SIG-M5 (cell line): ENCODE measurements at places on chromosomes 4 and X.

- DNase-seq: no peak
These were observed 194.9 kb downstream of the PACRGL start for GRCh38 chr4:20895208-20895607.

DNA sequence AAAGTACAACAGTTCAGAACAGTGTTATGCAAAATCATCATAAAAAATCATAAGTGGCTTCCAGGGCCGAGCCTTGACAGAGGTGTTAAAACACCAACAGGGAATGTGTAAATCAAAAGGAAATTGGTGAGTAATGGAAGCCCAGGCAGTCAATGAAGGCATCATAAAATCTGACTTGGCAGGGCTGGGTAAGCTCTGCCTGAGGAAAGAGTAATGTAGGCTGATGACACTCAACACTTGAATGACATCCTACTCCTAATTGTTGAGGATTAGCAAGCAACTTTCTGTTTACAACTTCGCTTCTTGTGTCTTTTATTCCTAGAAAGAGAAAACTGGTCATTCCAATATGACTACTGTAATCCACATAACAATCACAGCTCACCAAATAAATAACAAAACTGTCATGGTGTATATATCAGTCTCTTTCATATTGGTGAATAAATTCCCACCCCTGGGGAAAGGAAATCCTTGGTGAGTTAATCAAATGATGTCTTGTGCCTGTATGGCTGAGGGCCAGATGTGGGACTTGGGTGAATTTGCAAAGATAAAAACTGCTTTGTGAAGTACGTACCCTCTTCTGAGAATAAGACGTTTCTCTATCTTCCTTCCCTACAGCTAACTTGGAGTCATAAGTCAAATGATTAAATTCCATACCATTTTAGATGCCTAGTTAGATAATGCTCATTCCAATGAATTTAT is 196.8 kb downstream of the DCHS2 start:
- DNase-seq: no peak

- no peak for DNase-seq
These were observed 228.8 kb downstream of the SPCS3 start for GRCh38 chr4:176548571-176548970.

GRCh38 chr4:187073820-187074219 is 350.2 kb upstream of the FAT1 start:
- DNase-seq: no peak

DNA sequence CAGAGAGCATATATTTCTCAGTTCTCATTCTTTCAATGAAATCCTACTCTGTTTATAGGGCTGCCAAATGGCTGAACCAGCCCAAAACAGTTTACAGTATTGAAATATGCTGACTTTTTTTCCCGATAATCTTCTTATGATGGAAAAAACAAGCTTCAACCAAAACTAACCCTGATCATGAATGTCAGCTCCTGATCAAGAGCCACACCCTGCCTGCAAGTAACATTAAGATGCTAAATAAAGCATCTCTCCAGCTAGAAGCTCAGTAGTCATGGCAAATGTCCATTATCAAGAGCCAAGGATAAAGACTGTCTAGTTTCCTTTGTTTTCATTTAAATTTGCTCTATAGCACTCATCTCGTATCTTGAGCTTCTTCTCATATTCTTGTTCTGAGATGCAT is 136.0 kb downstream of the ADAMTS3 start:
- no peak for DNase-seq

- DNase-seq: no peak
These were observed 2.6 kb downstream of the C4orf33 start for GRCh38 chr4:129098531-129099001.

DNA sequence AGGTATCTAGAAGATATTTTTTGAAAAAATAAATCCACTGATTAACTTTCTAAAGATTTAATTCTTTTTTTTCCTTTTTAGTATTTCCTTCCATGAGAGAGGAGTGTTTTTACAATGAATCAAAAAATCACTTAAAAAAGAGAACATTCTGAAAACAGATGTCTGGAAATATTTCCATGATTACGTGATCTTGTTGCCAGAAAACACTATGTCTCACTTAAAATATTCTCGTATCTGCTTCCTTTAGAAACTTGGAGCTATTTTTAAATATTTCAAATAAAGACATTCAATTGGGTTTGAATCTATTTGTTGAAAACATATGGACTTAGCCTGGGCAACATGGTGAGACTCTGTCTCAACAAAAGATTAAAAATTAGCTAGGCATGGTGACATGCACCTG is 232.8 kb upstream of the RASGEF1B start:
- DNase-seq: no peak

DNA sequence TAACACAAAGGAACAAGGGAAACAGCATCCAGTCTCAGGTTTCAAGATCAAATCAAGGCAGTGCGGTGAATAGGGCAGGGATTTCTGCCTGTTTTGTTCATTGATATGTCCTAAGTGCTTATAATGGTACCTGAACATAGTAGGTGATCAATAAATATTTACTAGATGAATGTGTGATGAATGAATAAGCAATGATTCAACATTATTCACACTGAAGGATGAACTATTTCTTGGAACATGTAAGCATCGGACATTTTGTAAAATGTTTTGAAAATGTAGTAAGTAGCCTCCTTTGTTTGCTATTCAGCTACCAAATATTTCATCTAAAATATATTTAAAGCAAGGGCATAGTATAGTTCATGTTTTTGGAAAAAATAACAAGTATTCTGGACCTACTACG is 67.8 kb downstream of the USP38 start:
- no peak for DNase-seq

DNA sequence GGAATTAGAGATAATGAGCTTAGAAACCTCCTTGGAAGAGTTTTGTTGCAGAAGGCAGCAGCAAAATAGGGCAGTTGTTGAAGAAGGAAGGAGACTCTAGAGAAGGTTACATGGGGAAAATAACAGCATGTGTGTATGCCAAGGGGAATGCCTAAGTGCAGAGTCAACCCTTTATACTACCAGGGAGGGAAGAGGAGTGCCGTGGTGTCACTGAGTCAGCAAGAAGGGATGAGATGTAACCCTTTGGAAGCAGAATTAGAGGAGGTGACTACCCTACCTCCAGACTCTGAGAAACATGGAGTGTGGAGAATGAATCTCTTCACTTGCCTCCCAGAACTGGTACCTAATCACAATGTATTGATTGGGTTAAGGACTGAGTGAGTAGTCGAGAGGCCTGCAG is 6.7 kb upstream of the GABRE start:
- DNase-seq: no peak

DNA sequence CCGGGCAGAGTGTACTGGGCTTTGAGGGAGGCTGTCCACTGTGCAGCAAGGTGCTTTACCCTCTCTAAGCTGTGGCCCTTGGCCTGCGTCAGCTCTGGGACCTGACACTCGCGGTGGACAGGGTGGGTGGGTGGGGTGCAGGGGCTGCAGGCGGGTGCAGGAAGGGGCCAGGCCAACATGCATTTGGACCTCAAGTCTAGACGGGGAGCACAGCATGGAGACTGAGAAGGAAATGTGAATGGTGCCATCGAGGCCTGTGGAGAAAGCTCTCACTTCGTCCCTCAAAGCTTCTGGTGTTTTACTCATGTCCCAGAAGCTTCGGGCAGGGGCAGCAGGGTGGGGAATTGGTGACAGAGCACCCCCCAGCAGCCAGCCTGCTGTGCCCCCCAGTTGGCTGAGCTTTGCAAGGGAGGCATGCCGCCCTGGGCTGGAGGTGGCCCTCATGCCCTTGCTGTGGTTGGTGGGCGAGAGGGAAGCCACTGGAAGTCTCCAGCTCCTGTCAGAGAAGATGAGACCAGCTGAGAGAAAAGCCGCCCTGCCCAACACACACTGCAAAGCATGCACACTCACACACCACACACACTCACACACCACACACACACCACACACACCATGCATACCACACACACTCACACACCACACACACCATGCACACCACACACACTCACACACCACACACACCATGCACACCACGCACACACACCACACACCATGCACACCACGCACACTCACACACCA is 12.3 kb downstream of the PNMA6E start:
- no peak for DNase-seq

- no peak for DNase-seq
These were observed 29.8 kb downstream of the DCAF8L2 start for GRCh38 chrX:27619975-27620374.

DNA sequence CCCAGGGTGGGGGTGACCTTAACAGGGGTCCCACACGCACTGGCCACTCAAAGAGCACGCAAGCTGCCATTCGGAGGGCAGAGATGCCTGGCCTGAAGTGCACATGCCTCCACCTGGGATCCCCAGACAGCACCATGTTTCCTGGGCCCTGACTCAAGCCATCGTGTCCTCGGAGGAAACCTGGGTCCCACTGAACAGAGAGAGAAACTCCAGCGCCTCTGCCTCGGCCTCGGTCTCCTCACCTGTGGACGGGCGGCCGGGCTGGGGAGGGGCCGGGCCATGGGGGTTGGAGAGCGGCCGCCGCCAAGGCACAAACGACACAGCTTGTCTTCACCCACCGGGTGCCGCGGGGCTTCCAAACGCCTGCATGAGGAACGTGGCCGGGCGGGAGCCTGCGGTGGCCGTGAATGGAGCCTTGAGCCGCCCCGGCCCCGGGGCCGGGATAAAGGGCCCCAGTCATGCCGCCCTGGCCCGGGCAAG is 30.0 kb upstream of the FGFR3 start:
- DNase-seq: no peak

GRCh38 chrX:106917830-106918500 is 2.2 kb upstream of the CLDN2 start:
- no peak for DNase-seq

GRCh38 chrX:283115-283845 is 2.1 kb downstream of the PLCXD1 start:
- no peak for DNase-seq

DNA sequence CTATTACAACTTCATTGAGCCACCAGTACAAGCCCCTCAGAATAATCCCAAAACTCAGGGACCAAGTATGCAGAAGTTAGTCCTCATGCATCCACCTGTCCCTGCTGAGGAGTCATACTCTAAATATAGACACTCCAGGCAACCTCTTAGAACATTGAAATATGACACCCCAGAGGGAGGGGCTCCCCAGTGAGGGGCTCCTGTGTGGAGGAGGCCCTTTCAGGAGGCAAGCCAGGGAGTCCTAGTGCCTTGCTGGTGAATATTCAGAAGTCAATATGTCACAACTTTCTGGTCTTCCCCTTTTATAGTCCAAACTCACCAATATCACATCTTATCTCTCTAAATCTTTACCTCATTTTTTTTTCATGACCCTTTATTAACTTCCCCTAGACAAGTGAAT is 1.6 kb upstream of the ARMCX6 start:
- DNase-seq: no peak

- DNase-seq: no peak
These were observed 618.0 kb downstream of the CCSER1 start for GRCh38 chr4:90745176-90745575.

DNA sequence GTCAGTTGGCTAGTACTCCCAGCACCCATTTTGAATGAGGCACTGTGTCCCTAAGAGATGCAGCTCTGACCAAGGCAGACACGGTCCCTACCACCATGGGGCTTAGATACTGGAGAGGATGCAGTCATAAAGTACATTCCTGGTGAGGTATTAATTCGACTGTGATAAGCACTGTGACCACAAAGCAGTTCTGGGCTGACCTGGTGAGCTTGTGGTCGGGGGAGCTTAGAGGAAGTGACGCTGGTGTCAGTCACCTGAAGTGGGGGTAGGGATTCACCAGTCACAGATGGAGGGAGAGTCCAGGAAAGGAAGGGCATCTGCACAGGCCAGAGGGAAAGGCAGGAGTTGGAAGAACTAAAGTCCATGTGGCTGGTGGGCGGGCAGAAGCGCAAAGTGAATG is 15.8 kb upstream of the CLTRN start:
- DNase-seq: no peak

GRCh38 chr4:158234671-158235070 is 24.4 kb downstream of the TMEM144 start:
- DNase-seq: no peak

DNA sequence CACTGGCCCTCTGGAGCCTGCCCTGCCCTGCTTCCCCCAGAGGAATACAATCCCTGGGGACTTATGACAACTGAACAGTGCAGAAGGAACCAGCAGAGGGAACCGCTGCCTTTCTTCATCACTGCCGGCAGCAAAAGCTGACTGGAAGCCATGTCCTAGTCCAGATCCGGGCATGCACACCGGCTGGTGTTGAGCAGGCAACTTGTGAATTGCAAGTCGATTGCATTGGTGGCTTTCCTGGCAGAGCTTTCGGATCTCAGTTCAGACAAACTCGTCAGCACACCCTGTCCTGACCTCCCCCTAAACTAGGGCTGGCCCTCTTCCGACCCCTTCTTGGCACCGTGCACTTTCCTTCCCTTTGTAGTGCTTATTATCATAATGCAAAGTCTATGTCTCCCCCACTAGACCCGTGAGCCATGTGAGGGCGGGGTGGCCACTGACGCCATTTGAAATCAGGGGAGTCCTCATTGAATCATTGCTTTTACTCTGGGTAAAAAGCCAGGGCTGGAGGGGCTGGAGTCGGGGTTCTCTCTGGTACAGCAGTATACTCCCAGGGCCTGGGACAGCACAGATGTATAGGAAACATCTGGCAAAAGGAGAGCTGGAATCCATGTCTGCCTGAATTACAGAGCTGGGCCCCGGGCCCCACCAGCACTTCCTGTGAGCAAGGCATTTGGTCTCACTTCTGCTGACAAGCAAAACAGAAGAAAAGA is 1.8 kb downstream of the ARHGAP4 start:
- DNase-seq: no peak

DNA sequence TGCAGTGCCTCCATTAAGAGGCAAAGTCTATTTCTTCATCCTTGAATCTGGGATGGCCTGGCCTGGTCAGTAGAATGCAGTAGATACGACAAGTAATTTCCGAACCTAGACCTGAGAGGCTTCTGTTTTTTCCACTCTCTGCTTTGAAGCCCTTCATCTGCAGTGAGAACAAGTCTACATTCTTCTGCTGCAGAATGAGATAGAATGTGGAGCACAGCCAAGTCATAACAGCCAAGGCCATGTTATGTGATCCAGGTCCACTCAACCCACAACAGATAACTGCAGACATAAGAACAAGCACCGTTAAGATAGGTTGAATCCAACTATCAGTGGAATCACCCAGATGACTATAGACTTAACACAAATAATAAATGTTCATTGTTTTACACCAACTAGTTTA is 1297.7 kb downstream of the C4orf33 start:
- DNase-seq: no peak

DNA sequence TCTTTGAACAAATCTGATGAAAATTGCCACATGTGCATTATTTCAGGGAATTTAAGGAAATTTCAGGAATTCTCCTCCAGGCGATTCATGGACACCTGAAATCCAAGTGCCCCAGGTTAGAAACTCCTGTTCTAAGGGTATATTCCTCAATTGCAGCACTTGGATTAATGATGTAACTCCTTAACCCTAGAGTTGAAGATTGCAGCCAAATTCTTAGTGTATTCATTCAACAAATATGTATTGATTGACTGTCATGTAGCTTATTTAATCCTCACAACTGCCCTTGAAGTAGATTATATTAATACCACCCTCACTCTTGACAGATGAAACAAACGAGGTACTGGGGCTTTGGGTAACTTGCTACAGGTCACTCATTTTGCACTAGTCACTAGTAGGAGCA is 11.3 kb downstream of the CETN2 start:
- DNase-seq: no peak

DNA sequence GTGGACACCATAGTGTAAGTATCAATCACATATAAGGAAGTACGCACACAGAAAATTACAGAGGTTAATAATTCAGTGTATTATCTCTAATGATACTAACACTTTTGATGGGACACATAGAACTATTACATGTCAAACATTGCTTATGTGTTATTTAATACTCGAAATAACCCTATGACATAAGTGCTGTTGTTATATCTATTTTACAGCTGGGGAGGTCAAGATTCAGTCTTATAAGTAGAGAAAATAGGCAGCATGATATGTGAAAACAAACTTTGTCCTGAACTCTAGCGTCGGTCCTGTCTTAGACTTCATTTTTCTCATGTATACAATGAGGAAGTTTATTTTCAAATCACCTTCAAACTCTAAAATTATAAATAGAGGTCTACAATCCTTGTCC is 23.2 kb downstream of the ENPEP start:
- no peak for DNase-seq
